ENCODE measurements at places on chromosomes 16 and 17.

GRCh38 chr17:39239640-39240314 is 14.0 kb upstream of the STAC2 start:
- DNase-seq: no peak

DNA sequence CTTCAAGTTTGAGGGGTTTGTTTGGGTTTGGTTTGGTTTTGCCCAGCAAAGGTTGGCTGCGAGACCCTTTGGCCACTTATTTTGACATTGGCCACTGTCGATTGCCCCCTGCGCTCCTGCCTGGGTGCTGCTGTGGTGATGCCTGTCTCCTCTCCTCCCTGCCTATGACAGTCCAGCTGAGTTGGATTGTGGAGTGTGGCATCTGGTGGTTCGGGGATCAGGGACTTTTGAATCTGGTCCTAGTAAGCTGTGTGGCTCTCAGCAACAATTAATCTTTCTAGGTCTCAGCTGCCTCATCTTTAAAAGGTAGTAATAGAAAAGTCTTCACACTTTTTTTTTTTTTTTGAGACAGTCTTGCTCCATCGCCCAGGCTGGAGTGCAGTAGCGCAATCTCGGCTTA is 27.1 kb downstream of the CDK5RAP3 start:
- no peak for DNase-seq

GRCh38 chr17:40283662-40284061 is 4.0 kb upstream of the CDC6 start:
- DNase-seq: peak; percentile 94

- DNase-seq: no peak
Measured at GRCh38 chr16:87172632-87173031, 144.6 kb downstream of the C16orf95 start.

- no peak for DNase-seq
Measured at GRCh38 chr16:87216148-87216840, 100.9 kb downstream of the C16orf95 start.

- no peak for DNase-seq
Measured at GRCh38 chr17:9230346-9230745, 209.0 kb downstream of the NTN1 start.

- no peak for DNase-seq
Measured at GRCh38 chr16:31198207-31198882, 4.2 kb downstream of the PYCARD start.

GRCh38 chr17:41702712-41703111 is 9.4 kb upstream of the GAST start:
- no peak for DNase-seq

- peak; percentile 61 for DNase-seq
Measured at GRCh38 chr16:24988593-24989338, 26.4 kb downstream of the ARHGAP17 start.

GRCh38 chr17:76597156-76598003 is 11.7 kb upstream of the ST6GALNAC2 start:
- DNase-seq: no peak

DNA sequence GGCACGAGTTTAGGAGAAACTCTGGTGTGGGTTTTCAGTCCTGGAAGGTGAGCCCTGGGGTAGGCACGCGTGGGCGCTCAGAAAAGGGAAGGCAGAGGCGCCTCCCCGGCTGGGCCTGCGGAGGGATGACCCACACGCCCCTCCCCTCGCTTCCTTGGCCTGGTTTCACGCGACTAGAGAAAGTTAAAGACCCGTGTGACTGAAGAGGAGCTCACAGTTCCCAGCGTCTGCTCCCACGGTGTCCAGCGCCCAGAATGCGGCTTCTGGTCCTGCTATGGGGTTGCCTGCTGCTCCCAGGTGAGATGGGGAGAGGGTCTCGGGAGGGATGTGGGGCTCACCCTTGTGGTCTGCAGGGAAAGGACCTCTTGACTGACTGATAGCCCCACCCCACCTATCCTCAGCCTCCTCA is at the start of gene CD300LG:
Gene CD300LG, plus strand, starts transcription at position 214 of the 409 bp plus-strand sequence. Its CDS starts 41 bp downstream, at position 255.
- no peak for DNase-seq

GRCh38 chr17:80818871-80819270 is 172.8 kb upstream of the CHMP6 start:
- DNase-seq: no peak

- DNase-seq: no peak
Measured at GRCh38 chr16:89491238-89491869, 993 bp upstream of the ANKRD11 start.

- no peak for DNase-seq
Measured at GRCh38 chr16:51524555-51525373, 373.7 kb upstream of the SALL1 start.

- peak; percentile 32 for DNase-seq
Measured at GRCh38 chr16:9139965-9140364, 48.5 kb downstream of the HAPSTR1 start.
